ENCODE measurements at places on chromosomes 11 and 22.
A peak's percentile ranks its signal among the peaks of the same experiment; 100 is the strongest.

DNA sequence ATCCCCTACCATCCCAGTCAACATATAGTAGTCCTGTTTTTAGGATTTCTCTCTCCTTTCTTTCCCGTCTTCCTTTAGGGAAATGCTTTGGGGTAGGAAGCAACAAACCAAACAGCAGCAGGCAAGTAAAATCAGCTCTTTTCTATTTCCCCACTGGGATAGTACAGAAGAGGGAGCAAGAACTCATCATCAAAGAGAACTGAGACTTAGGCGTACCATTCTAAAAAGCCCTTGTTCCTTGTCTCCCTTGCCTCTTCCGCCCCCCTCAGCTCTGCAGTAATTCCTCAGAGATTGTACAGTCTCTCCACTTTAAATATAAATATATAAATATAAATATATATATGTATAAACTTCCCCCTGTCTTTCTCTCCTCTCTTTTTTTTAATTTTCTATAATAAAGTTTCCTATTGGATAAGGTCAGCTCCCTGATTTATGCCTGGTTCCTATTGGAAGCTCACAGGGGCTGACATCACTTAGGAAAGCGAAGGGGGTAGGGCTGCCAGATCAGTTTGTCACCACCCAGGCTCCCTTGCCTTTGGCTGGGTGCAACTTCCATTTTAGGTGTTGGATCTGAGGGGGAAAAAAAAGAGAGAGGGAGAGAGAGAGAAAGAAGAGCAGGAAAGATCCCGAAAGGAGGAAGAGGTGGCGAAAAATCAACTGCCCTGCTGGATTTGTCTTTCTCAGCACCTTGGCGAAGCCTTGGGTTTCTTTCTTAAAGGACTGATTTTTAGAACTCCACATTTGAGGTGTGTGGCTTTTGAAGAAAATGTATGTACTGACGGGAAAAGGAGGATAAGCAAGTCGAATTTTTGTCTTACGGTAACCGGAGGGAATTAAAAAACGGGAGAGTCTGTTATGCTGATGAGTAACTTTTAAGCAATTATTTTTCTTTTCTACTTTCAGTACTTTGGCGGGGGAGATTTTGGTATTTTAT lies at the start of gene CTNND1:
TSS of gene CTNND1 (plus strand) at position 502 of the 934 bp plus-strand sequence. CDS start 29,677 bp downstream, outside the sequence.
- peak; percentile 46 for DNase-seq

- no peak for DNase-seq
Observed at GRCh38 chr22:46374663-46375474, 39.4 kb downstream of the TRMU start.

DNA sequence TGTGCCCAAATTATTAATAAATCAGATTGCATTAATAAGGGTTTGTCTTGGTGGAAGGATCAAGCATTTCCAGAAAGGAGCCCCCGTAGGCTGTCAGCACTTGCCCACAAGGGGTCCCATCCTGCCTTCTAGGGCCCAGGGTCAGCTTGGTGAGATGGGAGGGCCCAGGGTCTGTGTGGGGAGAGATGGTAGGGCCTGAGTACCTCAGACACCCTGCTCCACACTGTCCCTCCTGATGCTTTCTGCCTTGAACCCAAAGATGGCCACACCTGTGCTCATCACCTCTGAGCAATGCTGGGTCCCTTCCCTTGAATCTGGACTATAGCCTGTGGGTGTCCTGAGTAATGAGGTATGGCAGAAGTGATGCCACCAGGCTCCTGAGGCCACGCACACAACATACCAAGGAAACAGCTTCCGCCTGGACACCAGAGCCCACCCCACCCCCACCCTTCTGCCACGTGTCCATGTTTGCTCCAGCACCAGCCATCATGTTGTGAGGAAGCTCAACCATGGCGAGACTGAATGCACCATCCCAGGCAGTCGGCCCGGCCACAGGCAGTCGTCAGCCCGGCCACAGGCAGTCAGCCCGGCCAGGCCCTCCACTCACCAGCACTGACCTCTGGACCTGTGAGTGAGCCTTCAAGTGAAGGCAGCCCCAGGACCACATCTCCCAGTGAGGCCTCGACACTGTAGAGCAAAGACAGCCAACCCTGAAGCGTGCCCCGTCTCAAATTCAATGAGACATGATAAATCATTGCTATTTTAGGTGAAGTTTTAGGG lies 6.8 kb downstream of the BET1L start:
- DNase-seq: no peak

- no peak for DNase-seq
Observed at GRCh38 chr11:102147632-102148031, 37.4 kb downstream of the YAP1 start.

- DNase-seq: no peak
Observed at GRCh38 chr22:39097098-39098020, at the start of gene APOBEC3H. TSS of gene APOBEC3H (plus strand) at chr22:39097244. CDS start at chr22:39100279, 3,035 bp downstream.

- peak; percentile 36 for DNase-seq
Observed at GRCh38 chr11:69337211-69337721, 43.3 kb downstream of the MYEOV start.

DNA sequence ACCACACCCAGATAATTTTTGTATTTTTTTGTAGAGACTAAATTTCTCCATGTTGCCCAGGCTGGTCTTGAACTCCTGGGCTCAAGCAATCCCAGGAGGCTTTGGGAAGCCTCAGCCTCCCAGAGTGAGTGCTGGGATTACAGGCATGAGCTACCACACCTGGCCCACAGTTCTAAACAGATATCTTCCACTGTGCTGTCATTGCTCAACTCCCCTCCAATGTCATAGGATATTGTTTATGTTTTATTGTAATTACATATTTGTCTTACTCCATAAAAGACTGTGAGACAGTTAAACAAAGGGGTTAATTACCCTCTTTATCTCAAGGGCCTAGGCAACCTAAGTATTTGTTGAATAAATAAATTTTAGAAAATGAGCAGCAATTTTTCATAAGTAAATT lies 204.2 kb downstream of the GRM5 start:
- DNase-seq: no peak

DNA sequence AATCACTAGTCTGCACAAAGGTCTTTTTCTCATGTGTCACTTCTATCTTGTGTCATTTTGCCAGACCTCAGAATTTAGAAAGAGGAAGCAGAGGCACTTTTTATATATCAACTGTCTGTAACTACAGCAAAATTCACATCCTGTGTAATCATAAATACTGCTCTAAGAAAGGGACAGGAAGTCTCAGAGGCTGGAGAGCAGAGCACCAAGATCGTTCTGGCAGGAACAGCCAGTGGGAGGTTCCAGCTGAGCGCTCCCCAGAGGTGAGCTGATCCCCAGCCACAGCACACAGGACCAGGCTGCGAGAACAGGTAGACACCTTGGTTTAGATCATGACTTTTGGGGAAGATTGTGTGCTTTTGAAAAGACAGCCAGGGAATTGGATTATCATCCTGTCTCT lies at the start of gene MS4A7:
TSS of gene MS4A7 (plus strand) at position 179 of the 400 bp plus-strand sequence. CDS start 4,610 bp downstream, outside the sequence.
- DNase-seq: peak; percentile 75

GRCh38 chr11:12160231-12160630 lies 49.8 kb downstream of the MICAL2 start:
- no peak for DNase-seq

DNA sequence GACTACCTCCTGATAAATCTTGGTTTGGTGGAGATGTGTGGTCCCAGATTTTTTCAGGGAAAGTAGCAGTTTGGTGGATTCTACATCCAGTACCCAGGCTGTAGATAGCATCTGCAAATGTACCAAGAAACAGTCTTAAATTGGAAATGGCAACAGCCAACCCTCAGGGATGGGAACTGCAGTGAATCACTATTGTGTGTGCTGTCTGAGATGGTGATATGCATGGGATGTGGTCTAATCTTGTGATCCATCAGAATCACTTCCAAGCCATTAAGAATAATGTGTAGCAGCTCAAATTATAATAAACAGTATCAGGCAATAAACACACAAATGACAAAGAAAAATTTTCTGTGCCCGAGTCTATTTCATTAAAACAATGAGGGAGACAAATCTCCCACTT lies 3.4 kb downstream of the OLFML1 start:
- DNase-seq: no peak

DNA sequence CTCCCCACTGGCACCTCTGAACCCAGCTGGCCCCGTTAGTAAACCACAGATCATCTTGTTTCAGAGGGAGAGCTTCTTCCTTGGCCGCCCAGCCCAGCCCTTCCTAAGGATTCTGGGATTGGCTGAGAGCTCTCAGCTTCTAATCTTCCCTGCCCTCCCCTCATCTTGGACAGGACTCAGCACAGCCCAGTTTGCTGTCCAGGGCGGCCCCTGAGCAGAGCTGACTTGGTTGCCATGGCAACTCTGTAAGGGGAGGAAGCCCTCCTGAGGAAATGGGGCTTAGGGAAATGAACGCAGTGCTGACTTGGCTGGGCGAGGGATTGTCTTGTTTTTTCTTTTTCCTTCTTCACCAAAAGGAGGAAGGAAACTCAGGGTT lies 4.6 kb downstream of the APOL4 start:
- DNase-seq: no peak

DNA sequence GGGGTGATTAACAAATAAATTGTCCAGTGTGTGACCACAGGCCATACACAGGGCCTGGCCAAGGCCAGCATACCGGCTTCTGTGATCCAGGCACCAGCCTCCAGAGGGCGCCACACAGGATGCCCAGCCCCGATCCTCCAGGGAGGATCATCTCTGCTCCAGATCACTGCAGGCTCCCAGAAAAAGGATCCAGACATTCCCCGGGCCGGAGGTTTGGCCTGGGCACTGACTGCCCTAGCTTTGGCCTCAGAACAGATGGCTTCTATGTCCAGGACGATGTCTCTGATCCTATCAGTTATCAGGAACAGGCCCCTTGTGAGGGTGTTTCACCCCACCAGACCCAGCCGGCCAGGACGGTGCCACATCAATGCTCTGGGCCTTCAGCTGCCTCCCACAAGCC lies 74.5 kb upstream of the LMO1 start:
- DNase-seq: peak; percentile 46

DNA sequence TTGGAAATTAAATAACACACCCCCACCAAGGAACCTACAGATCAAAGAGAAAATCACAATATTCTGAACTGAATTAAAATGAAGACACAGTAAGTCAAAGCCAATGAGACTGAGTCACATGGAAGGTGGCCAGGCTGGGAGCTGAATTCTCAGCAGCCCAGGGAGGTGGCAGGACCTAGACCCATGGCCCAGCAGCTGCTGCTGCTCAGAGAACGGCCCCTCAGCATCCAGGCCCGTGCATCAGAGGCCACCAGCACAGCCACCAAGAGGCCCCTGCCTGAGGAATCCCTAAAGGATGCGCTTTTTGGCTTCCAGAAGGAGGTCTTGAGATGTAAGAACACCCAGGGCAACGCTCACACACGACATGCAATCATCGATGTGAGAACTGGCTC lies 35.0 kb downstream of the TBX1 start:
- no peak for DNase-seq

- no peak for DNase-seq
Observed at GRCh38 chr11:105155679-105156078, 16.1 kb upstream of the CARD18 start.
